ENCODE measurements at places on chromosomes 1 and 21. TPM values are rescaled to one million over a fixed set of nuclear protein-coding genes. Genes with fewer than 3 reads are reported as not detected.

GRCh38 chr1:4653328-4653660 lies 1.1 kb upstream of the AJAP1 start:
- DNase-seq: no peak

DNA sequence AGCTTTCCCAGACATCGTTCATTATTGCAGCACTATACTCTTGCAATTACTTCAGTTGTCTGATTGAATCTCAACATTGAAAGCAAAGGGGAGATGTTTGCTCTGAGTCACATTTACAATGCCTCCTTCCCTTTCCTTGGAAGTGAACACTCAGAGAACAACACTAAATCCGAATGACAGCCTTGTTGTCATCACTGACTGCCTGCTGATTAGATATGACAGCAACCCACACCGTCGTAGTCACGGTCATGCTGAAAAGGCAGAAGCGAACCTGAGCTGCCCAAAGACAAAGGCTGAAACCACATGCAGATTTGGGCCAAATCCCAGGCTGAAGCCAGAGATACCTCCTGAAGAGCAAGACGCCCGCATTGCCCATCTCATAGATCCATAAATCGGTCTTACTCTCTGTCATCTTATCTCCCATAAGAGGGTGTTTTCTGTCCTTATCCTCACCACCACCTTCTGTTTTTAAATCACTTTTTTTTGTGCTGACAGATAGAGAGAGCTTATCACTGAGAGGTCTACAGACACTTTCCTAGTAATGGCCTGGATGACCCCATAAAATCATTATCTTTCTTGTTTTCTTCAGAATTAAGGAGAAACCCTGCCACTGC lies 47.5 kb downstream of the TMCO4 start:
- no peak for DNase-seq

Gene CAMK1G
- 2.7 TPM for total RNA-seq

DNA sequence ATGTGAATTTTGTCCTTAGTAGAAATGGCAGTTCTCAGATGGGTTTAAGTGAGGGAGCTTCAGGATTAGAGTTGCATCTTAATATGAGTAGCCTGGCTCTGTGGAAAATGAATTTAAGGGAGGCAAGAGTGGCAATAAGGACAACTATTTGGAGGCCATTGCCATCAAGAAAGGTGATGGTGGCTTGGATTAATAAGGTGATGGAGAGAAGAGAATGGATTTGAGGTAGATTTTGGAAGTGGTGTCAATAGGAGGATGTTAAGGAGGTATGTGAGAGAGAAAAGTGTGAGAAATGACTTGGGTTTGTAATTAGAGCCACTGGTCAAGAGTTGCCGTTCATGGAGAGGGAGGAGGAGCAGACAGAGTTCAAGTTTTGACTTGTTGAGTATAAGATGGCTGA lies 16.3 kb downstream of the CLIC4 start:
- no peak for DNase-seq

DNA sequence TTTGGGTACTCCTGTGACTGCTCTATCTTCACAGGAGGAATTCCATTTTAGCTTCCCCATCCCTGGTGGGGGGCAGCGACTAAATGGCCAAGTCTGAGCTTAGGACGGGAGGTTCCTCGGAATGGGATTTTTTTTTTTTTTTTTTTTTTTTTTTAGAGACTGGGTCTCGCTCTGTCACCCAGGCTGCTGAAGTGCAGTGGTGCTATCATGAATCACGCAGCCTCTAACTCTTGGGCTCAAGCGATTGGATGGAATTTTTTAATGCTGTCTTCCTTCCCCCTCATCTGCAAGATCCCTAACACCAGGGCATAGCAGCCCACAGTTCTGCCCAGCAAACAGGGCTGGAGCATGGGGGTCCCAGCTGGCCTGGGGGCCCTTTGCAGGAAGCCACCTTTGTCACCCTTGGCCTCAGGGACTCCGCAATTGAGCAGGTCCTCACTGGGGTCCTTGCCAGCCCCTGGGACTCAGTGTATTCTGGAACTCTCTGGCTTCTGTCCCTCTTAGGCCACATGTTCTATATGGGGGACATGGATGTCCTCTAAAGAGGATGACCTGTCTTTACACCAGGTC lies 13.1 kb upstream of the EDN2 start:
- no peak for DNase-seq

DNA sequence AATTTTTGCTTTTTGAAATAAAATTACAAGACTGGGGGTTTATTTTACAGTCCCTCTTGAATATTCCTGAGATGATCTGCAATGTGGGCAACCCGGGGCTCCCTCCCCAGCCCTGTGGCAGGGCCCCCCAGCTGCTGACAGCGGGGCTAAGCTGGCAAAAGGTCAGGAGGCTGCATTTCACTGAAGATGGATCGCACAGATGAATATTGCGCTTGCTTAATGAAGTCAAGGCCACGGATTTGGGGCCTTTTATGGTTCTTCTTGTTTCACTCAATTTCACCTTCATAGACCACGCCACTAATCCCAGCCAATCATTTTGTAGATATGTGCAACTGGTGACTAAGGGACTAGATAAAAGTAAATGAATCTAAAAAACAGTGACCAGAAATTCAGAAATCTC lies 50.8 kb upstream of the SLC22A15 start:
- DNase-seq: no peak

Measured in progenitor cell of endocrine pancreas (in vitro differentiated cells).